Cardiac fibroblast (primary cell): ENCODE measurements at places on chromosomes 3 and 15.
A peak's percentile ranks its signal among the peaks of the same experiment; 100 is the strongest.

GRCh38 chr3:42499478-42499871 is 3.0 kb upstream of the VIPR1 start:
- DNase-seq, result no peak

DNA sequence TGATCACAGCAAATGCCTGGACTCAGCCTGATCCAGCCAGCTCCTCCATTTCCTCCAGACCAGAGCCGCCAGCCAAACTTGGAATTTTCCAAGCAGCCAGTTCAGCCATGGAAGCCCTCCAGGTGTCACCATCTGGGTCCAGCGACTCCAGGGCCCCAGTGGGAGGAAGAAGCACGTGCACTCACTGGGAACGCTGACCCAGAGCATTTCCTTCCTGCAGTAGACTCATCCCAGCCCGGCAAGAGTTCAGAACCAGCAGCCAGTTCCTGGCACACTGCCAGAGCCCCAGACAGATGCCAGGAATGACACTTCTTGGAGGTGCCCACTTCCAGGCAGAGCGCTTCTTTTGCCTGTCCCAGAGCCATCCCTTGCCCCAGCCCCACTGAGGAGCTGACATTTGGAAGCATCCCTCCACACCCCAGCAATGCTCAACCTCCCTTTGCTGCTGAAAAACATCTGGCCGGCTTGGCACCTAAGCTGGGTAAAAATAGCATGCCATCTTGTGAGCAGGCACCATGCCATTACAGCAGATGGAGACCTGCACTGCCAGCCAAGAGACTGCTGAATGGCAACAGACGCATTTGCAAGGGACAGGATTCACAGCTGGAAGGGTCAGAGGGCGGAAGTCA is 460.3 kb upstream of the PROK2 start:
- no peak for DNase-seq

GRCh38 chr3:117844676-117845075 is 1135.1 kb downstream of the TUSC7 start:
- DNase-seq, result no peak

- DNase-seq, result peak; percentile 94
Measured at GRCh38 chr3:148943506-148944205, 47.7 kb upstream of the GYG1 start.

DNA sequence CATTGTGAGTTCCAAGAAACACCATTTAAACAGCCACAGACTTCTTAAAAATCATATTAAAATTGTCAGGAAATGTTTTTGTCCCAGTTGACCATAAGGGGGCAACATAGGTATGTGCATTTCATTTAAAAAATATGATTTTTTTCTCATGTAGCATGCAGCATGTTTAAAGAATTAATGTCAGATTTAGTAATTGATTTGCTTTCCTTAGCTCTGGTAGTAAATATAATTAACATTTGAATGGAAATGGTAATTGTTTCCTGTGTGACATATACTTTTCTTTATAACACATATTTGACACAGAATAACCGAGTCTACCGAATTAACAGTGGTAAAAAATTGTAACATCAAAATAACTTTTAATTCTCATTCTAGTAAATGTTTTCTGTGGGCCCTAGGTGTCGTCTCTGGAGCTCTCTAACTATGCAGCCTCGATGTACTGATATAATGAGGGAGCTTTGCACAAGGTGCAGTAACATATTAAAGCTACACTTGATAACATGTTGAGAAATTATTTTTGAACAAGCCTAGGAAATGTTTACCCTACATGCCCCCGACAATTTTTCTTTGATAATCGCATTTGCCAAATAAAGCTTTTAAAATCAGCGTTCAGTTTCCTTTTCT is 34.9 kb downstream of the NXPE3 start:
- DNase-seq, result peak; percentile 64

GRCh38 chr3:71512000-71512399 is 71.5 kb downstream of the FOXP1 start:
- no peak for DNase-seq

DNA sequence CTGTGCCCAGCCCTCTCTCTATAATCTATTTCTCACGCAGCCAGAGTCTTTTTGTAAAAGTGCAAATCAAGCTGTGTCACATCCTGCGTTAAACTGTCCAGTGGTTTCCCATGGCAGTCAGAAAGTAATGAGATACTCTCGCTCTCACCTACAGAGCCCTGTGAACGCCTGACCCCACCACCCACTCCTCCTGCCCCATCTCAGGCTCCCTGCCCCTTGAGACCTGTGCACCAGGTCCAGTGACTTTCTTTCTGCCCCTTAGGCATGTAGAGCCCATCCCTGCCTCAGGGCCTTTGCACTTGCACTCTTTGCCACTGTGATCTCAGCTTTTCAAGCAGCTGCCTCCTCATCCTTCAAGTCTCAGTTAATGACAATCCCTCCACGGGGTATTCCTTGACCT is 58.3 kb upstream of the RASGRP1 start:
- DNase-seq, result no peak

DNA sequence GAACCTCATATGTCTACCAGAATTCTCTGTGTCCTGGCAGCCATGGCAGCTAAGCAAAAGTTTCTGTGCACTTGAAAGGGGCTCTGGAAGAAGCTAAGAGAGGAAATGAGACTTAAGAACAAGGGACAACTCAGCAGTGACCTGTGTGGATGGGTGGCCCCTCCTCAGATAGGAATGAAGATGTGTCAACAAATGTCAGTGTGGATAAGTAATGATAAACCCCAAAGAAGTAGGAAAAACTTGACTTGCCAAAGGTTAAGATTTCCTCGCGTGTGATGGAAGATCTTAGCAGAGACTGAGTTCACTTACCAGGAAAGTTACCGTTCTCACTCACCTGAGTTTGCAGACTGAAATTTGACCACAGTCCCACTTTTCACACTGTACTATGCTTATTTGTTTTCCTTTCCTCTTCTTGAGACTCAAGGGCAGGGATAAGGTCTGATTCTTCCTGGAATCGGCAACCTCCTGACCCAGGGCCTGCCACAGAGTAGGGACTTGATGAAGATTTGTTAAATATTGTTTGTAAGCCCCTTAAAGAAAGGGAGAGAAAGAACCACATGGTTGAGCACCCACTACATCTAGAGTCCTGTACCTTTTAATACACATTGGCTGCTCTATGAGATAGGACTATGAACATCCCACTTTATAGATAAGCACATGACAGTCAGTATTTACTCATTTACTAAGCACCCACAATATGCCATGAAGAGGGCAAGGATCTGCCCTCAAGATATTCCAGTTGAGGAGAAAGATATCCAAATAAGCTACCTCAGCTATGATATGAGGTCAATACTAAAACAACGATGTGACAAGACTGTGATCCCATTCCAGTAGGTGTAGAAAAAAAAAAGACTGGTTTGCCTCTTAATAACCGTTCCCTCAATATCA is 7.3 kb upstream of the HRH1 start:
- DNase-seq, result no peak

- DNase-seq, result peak; percentile 20
Measured at GRCh38 chr15:71705151-71705550, 105.2 kb upstream of the NR2E3 start.

DNA sequence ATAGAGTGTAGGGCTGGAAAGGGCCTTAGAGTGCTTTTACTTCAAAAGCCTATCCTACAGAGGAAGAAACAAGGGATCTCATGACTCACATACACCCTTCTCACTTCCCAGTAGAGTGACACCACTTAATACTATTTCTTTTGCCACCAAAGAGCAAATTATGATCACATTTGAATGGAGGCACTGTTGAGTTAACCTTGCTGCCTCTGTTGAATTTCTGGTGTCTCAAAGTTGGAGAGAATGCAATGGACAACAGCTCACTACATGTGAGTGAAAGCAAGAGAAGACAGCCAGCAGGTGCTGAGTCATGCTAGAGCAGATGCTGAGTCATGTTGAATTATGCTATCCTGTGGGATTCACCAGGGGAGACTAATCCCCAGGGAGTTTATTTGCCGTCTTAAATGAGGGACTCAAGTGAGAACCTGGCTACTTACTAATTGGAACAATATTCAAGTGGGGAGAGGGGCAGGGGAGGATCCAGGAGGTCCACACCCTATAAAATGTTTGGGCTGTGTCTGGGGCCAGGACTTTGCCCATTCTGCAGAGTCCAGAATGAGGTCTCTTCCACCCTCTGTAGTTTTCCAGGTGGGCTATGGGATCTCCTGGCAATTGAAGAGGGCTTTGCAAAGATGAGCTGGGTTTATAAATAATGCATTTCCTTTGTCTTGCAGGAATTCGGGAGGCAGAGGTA is 35.8 kb downstream of the ST8SIA2 start:
- peak; percentile 15 for DNase-seq

GRCh38 chr3:50212502-50212901 is 7.4 kb downstream of the SLC38A3 start:
- DNase-seq, result no peak

- peak; percentile 96 for DNase-seq
Measured at GRCh38 chr15:57527382-57528091, 64.2 kb upstream of the MYZAP start.

DNA sequence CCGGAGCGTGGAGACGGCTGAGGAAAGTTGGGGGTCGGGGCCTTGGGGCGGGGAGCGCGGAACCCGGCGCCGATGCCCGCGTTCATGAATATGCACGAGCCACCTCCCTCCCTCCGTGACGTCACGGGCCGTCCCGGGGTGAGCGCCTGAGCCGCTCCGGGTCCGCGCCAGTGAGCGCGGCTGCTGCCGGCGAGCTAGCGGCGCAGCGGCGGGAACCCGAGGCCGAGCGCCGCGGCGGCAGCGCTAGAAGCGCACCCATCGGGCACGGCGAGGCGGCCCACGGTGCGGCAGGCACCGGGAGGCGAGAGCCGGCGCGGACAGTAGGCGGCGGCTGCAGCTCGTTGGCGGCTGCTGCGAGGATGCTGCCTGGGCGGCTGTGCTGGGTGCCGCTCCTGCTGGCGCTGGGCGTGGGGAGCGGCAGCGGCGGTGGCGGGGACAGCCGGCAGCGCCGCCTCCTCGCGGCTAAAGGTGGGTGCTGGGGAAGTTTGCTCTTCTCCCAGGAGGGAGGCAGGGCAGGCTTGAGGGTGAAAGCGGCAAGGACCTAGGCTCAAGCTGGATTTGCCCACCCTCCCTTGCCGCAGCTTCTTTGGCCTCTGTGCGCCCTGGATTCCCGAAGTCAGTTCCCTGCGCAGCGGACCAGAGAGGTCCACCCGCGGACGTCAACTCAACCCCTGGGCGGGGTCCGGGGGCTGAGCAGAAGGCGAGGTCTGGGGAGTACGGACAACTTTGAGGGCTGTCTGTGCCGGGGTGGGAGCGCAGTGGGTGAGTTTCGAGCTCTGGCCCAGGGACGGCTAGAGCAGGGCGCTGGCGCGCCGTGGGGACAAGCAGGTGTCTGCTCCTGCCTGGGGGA is at the start of gene CLSTN2:
Gene CLSTN2, plus strand, starts transcription at position 170 of the 850 bp plus-strand sequence.
- peak; percentile 17 for DNase-seq

GRCh38 chr15:65333856-65334255 is 29.4 kb downstream of the RNU5B-1 start:
- DNase-seq, result no peak

- no peak for DNase-seq
Measured at GRCh38 chr3:134563601-134564000, 77.7 kb downstream of the CEP63 start.

DNA sequence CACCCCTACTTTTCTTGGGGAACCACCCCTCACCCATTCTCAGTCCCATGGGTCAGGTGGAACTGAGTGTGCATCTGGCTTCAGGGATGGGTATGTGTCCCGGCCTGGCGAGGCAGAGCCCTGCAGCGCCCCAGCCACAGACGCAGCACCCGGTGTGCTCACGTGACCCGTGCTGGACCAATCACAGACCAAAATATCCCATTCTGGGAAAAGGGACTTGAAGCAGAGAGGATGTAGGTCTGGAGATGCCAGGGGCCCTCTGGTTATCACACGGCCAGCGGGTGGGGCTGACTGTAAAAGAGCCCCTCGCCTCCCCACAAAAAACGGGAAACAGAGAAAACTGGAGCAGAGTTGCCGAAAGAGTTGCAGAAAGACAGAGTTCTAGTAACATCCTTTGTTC is 138.0 kb upstream of the RAD18 start:
- no peak for DNase-seq
